NCI-H1092 treated with DMSO at 0.1 percent for 48 hours (cell line): ENCODE measurements at places on chromosomes 6 and 20.

DNA sequence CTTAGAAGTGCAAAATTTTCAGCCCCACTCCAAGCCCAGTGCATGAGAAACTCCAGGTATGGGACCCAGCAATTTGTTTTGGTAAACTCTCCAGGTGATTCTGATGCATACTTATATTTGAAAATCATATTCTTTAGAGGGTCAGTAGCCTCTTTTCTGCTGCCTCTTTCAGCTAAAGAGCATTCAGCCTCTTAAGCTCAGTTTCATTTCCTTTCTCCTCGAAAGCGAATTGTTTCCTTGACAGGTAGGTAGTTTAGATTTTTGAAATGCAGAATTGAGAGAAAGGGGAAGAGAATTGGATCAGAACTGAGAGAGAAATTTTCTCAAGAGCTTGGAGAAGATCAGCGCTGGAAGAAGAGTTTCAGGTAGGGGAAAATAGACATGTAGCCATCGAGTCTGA lies 995.8 kb upstream of the FLRT3 start:
- DNase-seq: no peak

DNA sequence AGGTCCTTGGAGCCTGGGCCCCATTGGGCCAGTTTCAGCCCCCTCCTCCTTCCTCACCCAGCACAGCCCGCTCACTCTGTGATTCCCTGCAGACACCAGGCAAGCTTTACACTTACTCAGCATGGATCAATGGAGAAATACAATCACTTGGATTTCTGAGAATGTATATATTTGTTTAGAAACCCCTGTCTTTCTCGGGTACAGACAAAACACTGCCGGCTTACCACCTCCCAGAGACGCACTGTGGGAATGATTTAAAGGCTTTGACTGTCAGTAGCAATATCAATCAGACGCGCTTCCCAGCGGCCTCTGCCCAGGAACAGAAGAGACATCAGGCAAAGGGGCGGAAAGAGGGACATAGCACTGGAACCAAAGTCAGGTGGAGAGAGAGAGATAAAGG lies 186.5 kb downstream of the MAFB start:
- no peak for DNase-seq

GRCh38 chr6:107703606-107704005 lies 120.5 kb downstream of the SCML4 start:
- DNase-seq: no peak

DNA sequence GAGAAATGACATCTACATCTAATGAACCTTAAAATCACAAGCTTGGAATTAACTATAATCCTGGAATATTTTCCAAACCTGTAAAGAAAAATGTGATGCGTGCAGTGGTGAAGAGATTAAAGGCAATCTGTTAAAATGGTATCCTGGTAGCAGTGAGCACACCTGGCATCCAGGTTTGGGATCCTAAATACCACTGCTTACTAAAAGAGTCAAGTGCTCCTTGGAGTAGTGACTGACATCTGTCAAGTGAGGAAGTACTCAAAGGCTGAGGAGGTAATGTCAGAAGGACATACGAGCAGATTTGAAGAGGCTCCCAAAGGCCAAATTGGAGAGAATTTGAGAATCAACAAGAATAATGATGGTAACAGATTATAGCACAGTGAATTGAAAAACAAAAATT lies 32.8 kb downstream of the PCMT1 start:
- no peak for DNase-seq

- no peak for DNase-seq
Measured at GRCh38 chr6:29759457-29759856, 36.2 kb downstream of the HLA-F start.

DNA sequence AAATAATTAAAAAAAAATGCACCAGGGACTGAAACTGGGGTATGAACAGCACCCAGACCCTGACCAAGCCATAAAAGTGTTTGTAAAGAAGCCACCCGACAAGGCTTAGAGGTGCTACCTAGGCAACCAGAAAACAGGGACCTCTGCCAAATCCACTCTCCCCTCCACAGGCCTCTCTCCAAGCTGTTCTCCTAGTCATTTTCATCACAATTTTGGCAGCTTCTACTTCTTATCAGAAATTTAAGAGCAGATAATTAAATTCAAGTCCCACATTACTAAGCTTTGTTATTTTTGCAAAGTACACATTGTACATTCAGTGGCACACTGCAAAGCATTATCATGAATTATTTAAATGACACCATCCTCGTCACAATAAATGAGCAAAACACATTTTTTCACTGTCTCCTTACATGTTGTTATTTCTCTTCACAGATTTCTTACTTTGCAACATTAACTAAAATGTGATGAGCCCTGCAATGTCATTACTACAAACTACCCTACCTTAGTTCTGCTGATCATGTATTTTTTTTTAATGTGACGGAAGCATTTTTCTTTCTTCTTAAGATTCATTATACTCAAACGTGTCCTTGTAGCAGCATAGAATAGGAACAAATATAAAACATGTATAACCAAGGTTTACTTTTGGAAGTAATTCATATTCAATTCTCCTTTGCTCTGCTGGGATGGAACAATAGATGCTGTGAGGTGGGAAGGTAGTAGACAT lies 38.1 kb downstream of the ECT2L start:
- DNase-seq: peak; percentile 94

DNA sequence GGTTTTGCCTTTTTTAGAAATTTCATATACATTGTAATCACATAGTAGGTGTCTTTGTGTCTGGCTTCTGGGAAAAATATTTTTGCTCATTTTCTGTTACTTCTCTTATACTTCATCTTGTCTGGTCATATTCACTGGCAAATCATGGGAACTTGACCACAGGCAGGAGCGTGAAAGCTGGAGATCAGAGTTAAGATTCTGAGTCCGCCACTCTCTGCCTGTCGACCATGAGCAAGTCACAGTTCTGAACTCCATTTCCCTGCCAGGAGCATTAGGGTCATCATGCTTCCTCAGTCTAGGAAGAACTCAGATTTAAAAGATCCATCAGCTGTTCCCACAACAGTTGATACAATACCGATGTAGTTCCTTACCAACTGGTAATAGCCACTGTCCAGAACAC lies 12.4 kb upstream of the SCGN start:
- no peak for DNase-seq

DNA sequence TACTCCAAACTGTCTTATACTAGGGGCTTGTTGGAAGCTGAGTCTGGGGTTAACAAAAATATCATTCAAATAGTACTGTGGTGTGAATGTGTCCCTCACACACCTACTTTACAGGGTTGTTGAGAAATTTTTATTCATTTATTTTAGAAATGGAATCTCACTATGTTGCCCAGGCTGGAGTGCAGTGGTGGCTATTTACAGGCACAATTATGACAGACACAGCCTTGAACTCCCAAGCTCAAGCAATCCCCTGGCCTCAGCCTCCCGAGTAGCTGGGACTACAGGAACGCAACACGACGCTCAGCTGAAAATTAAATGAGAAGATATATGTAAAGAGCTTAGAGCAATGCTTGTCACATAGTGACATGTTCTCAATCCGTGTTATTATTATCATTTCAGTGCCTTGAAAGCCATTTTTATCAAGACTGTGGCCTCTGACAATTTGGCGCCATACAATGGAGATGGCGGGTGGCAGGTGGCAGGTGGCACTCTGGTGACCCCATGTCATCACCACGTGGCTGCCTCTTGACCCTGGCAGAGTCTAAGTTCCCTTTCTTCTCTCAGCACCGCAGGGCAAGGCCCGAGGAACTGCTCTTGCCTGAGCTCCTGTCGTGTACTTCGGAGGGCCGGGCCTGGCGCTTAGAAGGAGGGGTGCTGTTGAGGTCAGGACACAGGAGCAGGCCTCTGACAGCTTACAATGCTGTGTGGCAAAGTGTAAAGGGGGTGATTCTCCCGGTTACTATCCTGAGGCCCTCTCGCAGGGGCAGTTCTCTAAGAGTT lies 64.5 kb downstream of the STX11 start:
- no peak for DNase-seq

GRCh38 chr20:381581-382290 lies 1.2 kb downstream of the TRIB3 start:
- DNase-seq: no peak

DNA sequence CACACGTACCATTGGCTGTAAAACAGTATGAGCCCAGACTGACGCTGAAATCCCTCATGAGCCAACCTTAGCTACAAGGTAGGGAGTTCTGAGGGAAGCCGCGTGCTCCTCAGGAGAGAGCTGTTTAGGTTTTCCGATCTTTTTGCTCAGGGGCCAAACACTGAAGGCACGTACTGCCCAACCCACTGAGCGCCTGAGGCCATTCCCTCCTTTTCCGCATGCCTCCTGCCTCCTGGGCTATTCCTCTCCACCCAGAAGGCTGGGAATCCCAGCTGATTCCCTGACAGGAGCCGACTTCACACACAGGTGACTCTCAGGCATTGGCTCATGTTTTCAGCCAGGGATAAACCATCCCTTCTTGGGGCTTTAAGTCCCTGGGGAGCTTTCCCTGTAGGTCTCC lies 5.4 kb upstream of the FAM83D start:
- DNase-seq: no peak

DNA sequence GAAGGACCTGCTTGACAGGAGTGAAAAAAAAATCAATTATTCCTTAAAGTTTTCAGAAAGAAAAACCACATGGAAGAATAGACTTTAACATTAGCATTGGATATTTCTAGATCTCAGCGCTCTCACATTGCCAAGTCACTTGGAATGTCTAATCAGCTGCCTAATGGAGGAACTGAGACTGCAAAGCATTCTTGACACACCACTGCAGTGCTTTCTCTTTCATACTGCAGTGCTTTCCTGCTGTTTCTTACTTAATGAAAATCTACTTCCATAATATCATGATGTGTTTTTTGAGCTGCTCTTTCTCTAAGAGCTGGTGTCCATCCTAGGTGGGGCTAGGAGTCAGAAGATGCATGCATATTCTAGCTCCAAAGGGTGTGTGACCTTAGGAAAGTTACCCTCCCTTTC lies 20.4 kb upstream of the MCM3 start:
- no peak for DNase-seq

DNA sequence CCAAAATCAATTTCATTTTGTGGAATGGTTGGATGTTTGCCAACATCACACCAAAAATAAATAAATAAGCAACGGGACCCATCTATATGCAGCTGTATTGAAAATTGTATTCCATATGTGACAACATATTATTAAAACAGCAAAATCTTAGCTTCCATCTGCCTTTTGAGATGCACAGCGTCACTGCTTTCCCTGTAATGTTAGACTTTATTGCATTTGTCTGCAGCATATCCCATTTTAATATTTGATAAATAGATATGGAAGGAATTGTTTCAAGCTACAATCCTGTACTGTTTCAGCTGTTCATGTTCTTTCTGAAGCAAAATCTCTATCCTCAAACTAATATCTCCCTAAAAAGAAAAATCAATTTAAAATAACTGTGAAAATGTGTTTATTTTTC lies 509.1 kb downstream of the PKHD1 start:
- no peak for DNase-seq

GRCh38 chr20:52103913-52104545 lies 87.5 kb downstream of the ZFP64 start:
- DNase-seq: no peak

GRCh38 chr6:169639653-169640278 lies 62.1 kb downstream of the WDR27 start:
- no peak for DNase-seq

- DNase-seq: no peak
Measured at GRCh38 chr6:27451660-27452390, 21.1 kb downstream of the ZNF184 start.

DNA sequence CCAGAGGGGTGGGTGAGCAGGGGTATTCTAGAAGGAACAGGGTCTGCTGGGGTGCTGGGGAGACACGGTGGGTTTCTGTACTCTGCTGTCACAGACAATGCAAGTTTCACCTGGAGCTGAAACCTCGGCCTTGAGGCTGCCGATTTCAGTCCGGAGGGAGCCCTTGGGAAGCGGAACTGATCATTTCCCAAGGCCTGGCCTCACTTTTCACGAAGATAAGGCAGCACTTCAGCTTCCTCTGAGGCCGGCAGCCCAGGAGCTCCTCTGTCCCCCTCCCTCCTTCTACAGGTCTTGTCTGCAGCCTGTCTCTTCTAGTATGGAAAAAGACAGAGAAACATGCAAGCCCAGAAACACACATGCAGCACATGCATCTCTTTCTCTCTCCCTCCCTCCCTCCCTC lies 242.1 kb downstream of the CDC5L start:
- no peak for DNase-seq

DNA sequence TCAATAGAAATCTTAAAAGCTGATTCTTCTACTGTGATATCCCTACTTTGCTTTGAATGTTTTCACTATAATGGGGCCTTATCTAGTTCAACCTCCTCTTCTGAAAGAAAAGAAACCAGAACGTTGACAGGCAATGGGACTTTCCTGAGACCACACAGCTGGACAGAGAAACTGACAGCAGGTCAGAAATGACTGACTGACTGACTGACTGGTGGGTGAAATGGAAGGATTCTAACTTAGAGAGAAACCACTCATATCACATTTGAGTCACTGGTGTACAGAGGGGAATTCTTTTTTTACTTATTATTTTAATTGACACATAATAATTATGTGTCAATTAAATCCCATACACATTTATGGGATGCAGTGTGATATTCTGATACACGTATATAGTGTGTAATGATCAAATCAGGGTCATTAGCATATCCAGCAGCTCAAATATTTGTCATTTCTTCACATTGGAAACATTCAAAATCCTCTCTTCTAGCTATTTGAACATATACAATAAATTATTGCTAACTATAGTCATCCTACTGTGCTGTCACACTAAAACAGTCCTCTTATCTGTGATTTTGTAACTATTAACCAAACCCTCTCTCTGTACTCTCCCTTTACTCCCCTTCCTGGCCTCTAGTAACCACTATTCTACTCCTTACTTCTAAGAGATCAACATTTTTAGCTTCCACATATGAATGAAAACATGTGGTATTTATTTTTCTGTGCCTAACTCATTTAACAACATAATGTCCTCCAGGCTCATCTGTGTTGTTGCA lies 64.8 kb upstream of the NRSN1 start:
- no peak for DNase-seq

- no peak for DNase-seq
Measured at GRCh38 chr6:154914288-154914687, 80.8 kb upstream of the TIAM2 start.

- DNase-seq: no peak
Measured at GRCh38 chr6:52546192-52546591, 30.7 kb downstream of the TRAM2 start.

GRCh38 chr6:96522465-96523009 lies 931 bp downstream of the UFL1 start:
- peak; percentile 28 for DNase-seq

GRCh38 chr6:122780114-122780513 lies 598 bp downstream of the FABP7 start:
- DNase-seq: no peak

DNA sequence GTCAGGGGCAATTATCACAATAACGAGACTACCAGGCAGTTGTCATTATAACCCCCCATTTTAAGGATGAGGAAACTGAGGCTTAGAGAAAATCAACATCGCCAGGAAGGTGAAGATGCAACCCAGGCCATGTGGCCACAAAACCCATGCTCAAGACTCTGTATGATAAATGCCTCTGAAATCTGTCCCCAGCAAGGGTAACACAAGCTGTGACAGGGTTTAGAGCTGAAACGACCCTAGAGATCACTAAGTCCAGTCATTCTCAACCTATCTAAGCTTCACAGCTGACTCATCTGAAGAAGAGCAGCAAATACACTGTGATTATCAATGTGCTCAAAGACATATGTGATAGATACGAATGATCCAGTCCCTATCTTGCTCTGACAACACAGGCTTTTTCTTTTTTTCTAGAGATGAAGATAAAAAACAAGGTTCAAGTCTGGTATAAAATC lies 47.0 kb downstream of the ARHGAP18 start:
- no peak for DNase-seq

- peak; percentile 56 for DNase-seq
Measured at GRCh38 chr20:45406260-45407066, 1.6 kb upstream of the DBNDD2 start.

GRCh38 chr6:25966711-25967110 lies 4.1 kb downstream of the TRIM38 start:
- no peak for DNase-seq
